ENCODE measurements at places on chromosomes 7 and 10.

DNA sequence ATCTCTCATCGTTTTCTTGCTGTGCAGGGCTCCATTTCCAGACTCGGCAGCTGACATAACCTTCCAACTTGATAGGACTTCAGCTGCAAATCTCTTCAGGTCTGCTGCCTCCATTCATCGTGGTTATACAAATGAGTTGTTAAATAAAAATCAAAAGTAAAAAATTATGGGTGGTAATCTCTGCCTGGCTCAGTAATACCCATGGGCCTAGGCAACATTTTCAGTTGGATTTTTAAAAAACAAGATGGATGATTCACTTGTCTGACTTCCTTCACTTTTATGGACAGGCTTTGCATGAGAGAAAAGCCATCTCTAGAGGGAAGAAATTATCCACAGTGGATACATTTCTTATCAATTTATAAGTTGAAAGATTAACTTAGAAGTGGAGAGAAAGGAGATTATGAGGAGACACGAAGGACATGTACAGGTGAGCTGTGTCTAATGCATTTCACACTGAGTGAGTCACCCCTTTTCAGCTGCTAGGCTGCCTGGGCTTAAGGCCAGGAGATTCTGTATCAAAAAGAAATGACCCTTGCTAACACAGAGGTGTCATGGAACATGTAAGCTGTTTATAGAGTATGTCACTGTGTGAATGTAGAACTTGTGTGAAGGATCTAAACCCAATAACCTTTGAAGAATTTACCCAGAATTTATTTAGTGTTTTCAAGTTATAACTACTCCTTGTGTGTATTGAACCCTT, 495.1 kb downstream of the AUTS2 start:
- no peak for DNase-seq

DNA sequence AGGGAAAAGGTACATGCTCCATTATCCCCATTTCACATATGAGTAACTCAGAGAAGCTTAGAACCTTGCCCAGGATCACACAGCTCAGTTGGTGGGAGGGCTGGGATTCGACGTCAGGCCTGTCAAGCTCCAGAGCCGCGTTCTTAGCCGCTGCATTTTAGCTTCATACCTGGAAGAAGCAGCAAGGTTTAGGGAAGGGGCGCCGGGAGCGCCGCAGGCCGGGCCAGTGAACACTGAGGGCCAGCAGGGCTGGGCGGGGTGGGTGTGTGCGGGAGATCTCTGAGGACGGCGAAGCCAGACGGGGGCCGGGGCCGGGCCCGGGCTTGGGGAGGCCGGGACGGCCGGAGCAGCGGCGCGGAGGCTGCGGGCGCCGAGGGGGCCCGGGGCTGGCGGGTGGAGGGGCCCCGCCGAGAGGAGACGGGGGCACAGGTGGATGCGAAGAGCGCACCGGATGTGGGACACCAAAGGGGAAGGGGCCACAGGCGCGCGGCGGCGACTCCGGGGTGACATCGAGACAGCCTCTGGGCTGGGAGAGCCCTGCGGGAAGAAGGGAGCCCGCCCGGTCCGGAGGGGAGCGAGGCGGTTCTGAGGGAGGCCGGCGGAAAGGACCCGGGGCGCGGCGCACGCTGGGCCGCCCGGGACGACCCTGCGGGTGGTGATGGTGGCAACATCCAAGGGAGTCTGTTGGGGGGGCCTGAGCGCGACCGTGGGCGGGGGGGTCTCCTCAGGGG, 498 bp downstream of the NDST2 start:
- peak; percentile 13 for DNase-seq

- no peak for DNase-seq
Observed at GRCh38 chr10:75117995-75118394, 6.5 kb downstream of the SAMD8 start.

DNA sequence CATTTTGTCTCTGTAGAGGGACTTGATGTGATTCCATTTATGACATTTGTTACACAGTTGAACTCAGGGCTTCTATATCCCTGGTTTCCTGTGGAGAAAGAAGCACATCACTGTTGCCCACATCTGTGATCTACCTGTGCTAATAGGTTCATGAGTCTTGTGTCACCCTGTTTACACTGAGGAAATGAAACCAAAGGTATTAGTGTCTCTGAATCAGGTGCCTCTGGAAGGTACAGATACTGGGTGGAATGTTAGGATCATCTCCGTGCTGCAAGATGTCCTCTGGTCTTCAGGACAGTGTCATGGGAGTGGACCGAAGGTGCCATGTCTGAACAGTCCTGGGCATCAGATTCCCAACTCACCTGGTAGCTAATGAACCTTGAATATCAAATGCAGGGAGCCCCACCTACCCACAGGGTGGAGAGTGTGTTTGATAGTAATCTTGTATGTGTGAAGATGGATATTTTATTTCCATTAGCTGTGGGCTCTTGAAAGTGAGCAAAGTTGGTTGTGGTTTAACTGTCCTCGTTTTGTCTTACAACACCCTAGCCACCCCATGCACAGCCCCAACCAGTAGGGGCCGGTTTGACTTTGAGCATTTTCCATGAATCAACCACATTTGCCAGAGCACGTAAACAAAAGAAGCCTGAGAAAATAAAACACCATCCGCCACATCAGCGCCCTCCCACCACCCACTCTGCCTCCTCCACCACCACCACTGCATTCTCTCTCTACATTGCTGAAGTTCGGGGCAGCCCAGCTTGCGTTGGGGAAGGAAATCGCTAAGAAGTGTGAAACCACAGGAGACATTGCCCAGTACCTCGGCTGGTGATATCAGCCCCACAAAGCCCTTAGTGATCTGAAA, 40.7 kb downstream of the TARP start:
- DNase-seq: peak; percentile 48

- DNase-seq: no peak
Observed at GRCh38 chr7:70481570-70482123, 650.3 kb upstream of the GALNT17 start.

DNA sequence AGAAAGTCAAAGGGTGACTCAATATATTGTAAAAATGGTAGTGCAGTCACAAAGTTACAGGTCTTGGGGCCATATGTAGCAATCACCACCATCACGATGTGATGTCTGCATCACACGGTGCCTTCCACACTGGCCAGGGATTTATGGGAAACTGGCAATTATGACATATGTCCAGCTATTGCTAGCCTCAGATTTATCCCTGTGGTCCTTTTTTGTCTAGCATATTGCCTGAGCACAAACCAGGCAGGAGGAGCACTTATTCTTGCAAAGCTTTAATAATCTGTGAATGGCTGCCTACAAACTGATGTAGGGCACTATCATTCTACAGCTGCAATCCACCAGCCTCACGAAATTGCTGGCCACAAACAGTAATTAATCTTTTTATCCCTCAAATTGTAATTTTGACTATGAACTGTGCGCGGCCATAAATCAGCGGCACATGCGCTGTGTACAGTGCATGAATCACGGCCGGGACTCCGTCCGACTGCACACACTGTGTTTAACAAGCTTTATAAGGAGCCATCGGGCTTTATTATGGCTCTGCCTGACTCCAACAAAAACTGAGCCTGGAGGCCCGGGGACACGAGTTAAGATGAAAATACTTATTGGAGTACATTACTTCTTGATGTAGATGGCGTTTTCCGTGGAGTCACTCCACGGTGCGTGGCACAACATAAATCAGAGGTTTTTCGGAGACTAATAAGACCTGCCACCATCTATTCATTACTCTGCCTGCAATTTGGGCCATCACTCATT, 115.2 kb downstream of the EBF3 start:
- DNase-seq: no peak

GRCh38 chr7:83040484-83040883, 122.2 kb downstream of the PCLO start:
- DNase-seq: no peak

DNA sequence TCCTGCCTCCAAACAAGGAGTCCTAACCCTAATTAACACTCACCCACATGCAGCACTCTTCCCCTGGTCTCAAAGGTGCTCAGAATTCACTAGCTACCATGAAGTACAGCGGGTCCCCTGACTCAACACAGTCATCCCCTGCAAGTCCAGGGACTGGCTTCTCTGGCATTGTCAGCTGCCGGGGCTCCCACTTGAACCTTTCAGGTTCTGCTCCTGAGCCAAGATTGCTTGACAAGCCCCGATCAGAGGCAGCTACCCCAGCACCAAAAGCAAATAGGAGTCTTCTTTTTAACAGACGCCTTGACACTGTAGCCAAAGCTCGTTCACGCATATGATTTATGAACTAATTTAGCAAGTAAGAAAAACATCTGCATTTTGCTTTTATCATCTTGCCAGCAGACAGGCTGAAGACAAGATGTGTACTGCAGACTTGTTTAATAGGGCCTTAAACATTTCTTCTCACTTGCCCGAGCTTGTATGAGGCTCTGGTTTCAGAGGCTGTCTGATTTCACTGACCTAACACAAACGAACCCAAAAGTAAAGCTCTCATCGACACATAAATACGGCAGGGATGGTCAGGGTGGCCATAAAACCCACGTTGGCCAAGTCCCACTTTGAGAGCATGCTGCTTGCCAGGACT, 67.6 kb upstream of the ADAM12 start:
- DNase-seq: no peak

- no peak for DNase-seq
Observed at GRCh38 chr10:103145860-103146466, 47.1 kb downstream of the NT5C2 start.

GRCh38 chr10:8041284-8041991, 13.1 kb upstream of the GATA3 start:
- DNase-seq: no peak

GRCh38 chr7:148706368-148706767, 7.7 kb downstream of the CUL1 start:
- DNase-seq: no peak

- DNase-seq: no peak
Observed at GRCh38 chr10:68594405-68594804, 34.3 kb downstream of the TET1 start.

- no peak for DNase-seq
Observed at GRCh38 chr7:88289564-88290025, 17.1 kb downstream of the STEAP4 start.

GRCh38 chr7:89680161-89680560, 474.1 kb upstream of the STEAP1 start:
- DNase-seq: no peak

DNA sequence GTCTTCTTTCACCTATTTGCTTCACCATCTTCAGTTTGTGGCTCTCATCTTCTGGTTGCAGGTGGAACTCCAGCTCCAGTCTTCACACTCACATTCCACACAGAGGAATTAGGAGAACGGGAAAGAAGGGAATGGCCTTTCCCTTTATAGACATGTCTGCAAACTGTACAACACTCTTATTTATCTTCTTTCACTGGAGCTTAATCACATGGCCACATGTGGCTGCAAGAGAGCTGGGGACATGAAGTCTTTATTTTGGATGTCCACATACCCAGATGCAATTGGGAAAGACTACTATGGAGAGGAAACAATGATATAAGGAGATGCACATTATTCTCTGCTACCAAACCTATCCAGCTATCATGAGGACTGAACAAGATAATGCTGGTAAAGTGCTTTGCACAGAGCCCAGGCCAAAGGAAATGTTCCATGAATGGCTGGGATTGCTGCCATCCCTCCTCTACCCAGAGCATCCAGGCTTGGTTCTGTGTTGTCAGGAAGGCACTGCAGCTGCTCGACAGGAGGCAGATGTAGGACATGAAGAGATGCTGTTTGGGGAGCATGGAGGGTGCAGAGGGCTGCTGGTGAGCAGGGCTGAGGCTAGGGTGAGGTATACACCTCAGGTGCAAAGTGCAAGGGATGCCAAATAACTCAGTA, 183.8 kb upstream of the TBX20 start:
- DNase-seq: no peak

GRCh38 chr10:7157091-7157490, 253.7 kb downstream of the SFMBT2 start:
- no peak for DNase-seq

DNA sequence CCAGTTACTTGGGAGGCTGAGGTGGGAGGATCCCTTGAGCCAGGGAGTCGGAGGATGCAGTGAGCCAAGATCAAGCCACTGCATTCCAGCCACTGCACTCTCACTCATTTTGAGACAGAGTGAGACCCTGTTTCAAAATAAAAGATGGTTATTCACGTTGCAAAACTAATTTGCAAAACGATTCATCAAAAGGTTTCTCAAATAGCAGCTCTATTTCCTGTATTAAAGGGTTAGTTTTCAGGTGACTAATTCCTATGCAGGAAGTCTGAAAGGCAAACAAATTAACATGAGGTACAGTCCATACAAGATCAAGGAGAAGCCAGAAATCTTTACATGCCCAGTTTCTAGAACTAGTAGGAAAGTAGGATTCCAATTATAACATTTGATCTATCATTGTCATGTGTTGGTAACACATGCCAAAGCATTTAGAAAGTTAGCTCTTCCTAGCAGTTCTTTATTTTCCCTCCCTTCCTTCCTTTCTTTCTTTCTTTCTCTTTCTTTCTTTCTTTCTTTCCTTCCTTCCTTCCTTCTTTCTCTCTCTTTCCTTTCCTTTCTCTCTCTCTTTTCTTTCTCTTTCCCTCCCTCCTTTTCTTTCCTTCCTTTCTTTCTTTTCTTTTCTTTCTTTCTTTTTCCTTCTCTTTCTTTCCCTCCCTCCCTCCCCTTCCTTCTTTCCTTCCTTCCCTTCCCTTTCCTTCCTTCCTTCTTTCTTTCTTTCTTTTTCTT, 49.3 kb downstream of the DENND2A start:
- no peak for DNase-seq

- DNase-seq: no peak
Observed at GRCh38 chr10:33129141-33129995, 171.3 kb upstream of the ITGB1 start.

DNA sequence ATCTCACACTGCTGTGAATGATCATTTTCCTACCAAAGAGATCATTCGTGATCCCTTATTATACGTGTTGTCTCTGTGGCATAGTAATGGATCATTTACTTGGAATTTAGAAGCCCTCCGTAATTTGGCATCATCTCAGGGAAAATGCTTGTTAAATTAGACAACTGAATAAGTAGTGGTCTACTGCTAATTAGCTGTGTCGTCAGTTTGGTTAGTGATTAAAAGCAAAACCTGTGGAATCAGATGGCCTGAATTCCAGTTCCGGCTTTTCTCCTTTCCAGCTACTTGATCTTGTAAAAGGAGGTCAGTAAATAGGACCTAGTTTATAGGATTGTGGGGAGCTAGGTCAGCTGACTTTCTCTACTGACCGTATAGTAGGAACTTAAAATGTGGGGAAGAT, 65.6 kb downstream of the RBM33 start:
- DNase-seq: no peak

DNA sequence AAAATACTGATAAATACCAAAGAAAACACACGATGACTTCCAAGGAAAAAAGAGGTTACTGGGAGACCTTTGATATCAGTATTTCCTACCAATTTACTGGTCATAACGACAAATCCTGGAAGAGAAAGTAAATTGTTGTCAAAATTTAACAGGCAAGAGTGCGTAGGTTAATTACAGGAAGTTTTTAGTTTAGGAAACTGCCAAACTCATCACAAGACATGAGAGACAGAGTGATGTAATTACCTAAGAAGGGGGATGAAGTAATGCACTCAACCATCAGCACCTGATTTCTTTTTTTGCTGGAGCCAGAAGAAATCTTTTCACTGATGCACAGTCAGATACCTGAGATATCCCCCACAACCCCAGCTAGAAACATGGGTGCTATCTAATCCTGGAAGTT, 16.8 kb downstream of the MACC1 start:
- no peak for DNase-seq

GRCh38 chr7:93461350-93461749, 113.2 kb downstream of the CALCR start:
- no peak for DNase-seq

- DNase-seq: no peak
Observed at GRCh38 chr10:131041441-131041840, 270.1 kb downstream of the TCERG1L start.

- no peak for DNase-seq
Observed at GRCh38 chr7:91043186-91043585, 221.0 kb upstream of the FZD1 start.
